Muscle of back (tissue), 13 donors: ENCODE measurements at places on chromosomes 7 and 10. TPM values are rescaled to one million over a fixed set of nuclear protein-coding genes. Genes with fewer than 3 reads are reported as not detected.

- no peak for DNase-seq
Observed at GRCh38 chr10:51459476-51459875, 239.9 kb downstream of the CSTF2T start.

GRCh38 chr10:122264931-122265330 lies 6.2 kb upstream of the BTBD16 start:
- DNase-seq, result no peak

GRCh38 chr7:130361681-130362080 lies 17.1 kb downstream of the CPA5 start:
- no peak for DNase-seq

The IFIT3 gene
- 8.7 TPM for polyA plus RNA-seq

- no peak for DNase-seq
Observed at GRCh38 chr7:94041529-94041928, 37.4 kb upstream of the BET1 start.

The TAS2R5 gene
- 1.0 TPM for polyA plus RNA-seq

DNA sequence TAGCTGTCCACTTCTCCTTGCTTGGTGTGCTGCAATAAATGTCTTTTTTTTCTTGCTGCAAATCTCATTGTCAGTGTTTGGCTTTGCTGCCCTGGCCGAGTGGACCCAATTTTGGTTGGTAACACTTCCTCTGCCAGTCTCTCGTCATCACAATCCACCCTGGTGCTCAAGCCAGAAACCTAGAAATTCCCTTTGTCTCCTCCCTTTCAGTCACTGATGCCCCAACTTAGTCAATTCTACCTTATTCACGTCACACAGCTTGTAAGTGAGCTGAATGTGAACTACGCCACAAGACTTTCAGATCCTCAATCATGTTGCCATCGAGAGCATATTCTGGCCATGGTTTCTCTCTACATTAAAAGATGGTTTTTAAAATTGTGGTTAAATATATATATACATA lies 13.0 kb upstream of the FRA10AC1 start:
- no peak for DNase-seq
